Posterior vena cava (tissue), 2 donors: ENCODE measurements at places on chromosomes 3 and 15.

- no peak for DNase-seq
These were observed 902.1 kb upstream of the SEMA6D start for GRCh38 chr15:46815240-46815639.

DNA sequence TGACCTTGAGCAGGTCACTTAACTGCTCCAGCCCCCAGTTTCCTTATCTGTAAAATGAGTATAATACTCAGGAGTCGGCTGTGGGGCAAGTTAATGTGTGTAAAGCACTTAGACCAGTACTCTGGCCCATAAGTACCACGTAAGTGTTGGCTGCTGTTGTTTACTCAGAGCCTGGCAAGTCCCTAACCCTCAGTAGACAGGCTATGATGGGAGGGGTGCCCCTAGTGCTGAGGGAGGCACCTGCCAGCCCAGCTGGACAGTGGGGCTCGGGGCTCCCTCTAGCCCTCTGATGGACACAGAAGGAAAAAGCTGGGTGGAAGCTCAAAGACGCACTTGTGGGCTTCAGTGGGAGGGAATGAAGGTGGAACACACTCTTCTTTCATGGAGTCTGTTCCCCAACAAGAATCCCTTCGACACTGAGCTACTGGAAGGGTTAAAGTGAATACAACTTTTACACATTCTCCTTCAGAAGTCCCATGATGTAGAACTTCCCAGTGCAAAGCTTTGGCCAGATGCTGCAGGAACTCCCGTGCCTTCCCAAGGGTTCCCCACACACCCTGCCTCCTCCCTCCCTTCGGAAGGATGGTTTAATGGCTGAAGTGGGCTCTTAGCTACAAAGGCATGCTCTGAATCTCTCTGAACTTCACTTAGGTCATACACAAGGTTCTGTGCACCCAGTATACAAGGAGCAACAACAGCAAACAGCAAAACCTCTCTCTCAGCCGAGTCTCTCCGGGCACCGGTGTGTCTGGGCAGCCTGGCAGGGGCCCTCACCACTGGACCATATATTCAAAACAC is 25.4 kb downstream of the TMEM44 start:
- no peak for DNase-seq

GRCh38 chr3:132535575-132536441 is 61.3 kb upstream of the ACKR4 start:
- no peak for DNase-seq

DNA sequence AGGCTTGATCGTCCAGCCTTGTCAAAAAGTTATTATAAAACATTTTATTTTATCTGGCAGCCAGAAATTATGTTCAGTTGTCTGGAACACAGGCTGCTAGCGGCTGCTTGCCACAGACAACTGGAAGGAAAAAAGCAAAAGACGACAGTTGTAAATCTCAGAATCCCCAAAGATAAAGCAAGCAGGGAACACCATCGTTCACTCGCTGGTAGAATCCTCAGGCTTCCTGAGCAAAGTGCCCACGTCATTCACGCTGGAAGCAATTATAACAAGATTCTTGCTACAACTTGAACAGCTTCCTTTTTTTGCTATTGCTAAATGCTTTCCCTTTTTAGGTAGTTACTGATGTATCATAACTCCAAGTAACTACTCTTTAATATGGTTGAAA is 33.6 kb downstream of the ADAMTS17 start:
- no peak for DNase-seq

- DNase-seq: no peak
These were observed 635.9 kb downstream of the CADM2 start for GRCh38 chr3:85594676-85595075.
